Epithelial cell of proximal tubule (primary cell): ENCODE measurements at places on chromosomes 16 and 17.

- no peak for DNase-seq
Observed at GRCh38 chr16:67464565-67464964, 16.4 kb downstream of the ATP6V0D1 start.

GRCh38 chr17:70405492-70406220, 236.3 kb downstream of the KCNJ2 start:
- peak; percentile 91 for DNase-seq

GRCh38 chr17:68566442-68566738, 34.8 kb downstream of the FAM20A start:
- DNase-seq, result no peak

DNA sequence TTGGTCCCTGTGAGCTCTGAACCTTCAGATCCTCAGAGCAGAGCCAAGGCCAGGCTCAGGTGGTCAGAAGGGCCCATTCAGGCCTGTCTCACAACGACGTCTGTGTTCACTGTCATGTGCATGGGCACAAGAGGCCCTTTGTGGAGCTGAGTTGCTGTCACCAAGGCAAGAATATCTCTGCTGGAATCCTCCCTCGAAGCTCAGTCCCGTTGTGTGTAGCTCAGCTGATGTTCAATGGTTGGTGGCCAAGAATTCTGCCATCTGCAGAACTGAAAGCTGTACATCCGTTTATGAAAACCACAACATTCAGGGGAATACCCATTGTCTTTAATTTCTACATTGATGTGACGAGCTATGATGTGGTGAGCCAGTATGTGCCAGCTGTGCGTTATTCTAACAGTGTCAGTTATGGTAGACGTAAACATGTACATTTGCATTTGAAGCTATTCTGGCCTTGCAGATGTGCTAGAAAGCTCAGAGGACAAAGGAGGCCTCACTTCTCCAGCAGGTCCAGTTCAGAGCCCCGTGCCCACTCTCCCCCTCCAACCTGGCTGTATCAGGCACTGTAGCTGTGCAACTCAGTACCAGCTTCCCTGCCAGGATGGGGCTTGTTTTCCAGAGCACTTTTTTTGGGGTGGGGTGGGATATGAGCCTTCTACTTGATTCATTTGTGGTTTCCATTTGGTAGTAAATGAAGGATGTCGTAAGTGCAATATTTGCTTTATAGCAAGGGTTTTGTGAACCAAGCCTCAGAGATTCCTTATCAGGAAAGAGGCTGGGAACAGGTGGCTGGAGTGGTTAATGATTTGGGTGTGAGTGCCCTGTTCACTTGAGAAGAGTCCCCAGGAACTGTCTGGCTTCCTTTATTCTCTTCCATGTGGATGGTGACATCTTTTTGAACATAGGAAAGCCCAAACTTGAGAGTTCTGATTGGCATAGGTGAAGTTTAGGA, 56.1 kb downstream of the B9D1 start:
- DNase-seq, result no peak

DNA sequence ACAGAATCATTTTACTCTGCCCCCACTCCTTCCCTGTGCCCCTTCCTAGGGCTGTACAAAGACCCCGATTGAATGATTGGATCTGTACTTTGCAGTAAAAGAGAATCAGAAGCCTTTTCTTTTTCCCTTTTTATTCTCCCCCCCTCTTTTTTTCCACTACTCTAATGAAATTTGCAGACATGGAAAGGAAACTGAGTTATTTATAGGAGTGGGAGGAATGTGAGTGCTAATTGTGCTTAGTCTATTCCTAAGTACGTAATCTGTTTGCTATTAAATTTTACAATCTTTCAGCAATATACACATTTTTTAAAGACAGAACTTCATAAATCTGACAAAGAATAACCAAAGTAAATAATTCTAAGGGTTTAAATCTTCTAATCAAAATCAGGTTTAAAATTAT, 314.3 kb downstream of the MAP2K6 start:
- no peak for DNase-seq

GRCh38 chr16:89216315-89217137, 977 bp upstream of the ZNF778 start:
- DNase-seq, result peak; percentile 43

GRCh38 chr16:65097296-65097695, 24.6 kb downstream of the CDH11 start:
- no peak for DNase-seq

- DNase-seq, result no peak
Observed at GRCh38 chr16:47503936-47504335, 42.8 kb downstream of the PHKB start.
